ENCODE measurements at places on chromosomes 11 and 22.
A peak's percentile ranks its signal among the peaks of the same experiment; 100 is the strongest.

DNA sequence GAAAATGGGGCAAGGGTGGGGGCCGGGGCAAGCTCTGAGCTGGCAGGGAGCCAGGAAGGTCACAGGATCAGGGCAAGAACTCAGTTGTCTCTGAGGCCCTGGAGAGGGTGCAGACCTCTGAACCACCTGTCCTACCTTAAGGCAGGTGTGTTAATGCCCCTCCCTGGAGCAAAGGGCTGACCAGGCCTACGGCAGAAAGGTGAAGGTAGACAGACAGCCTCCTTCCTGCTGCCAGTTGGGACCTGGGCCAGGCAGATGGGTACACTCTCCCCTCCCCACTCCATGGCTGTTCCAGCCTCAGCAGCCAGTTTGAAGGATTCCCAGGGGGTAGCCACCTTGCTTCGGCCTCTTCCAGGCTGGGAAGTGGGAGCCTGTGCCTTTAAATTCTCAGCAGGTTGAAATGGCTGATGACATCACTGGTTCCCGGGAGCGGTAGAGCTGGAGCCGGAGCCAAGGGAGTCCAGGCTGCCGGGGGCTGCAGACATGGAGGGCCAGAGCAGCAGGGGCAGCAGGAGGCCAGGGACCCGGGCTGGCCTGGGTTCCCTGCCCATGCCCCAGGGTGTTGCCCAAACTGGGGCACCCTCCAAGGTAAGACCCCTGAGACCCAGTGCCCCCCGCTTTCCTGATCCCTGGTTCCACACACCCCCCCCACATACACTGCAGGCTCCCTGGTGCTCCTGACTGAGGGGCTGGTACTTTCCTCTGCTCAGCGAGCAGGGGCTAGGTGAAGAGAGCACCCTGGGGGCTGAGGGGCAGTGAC lies at the start of gene INPP5J:
Gene INPP5J, plus strand, starts transcription at position 435 of the 760 bp plus-strand sequence. Its CDS starts 49 bp downstream, at position 484.
- H3K27ac ChIP-seq, result peak within 1 kb of the TSS; percentile 93
- no peaks in the 10 kb centered on the region for H3K27me3 ChIP-seq
- peak within 1 kb of the TSS; percentile 56 for H3K4me3 ChIP-seq
- H3K36me3 ChIP-seq, result no peaks in the 10 kb centered on the region
- H3K4me1 ChIP-seq, result peaks cover 45% of the 10 kb centered on the region

GRCh38 chr11:64743591-64744543 lies at the start of gene RASGRP2:
RASGRP2 (minus strand) TSS chr11:64744142; CDS start chr11:64742866, 1,276 bp downstream.
- H3K4me3 ChIP-seq, result peak within 1 kb of the TSS; percentile 40
- H3K4me1 ChIP-seq, result peaks cover 54% of the 10 kb centered on the region
- peak within 1 kb of the TSS; percentile 83 for H3K27ac ChIP-seq
- no peaks in the 10 kb centered on the region for H3K36me3 ChIP-seq
- DNase-seq, result peak; percentile 56

GRCh38 chr11:74319139-74319816 lies 7.8 kb upstream of the P4HA3 start:
- no peak overlapping the region for H3K4me3 ChIP-seq
- no peak overlapping the region for H3K27ac ChIP-seq
- DNase-seq, result no peak
- H3K27me3 ChIP-seq, result no peaks in the 10 kb centered on the region
- no peaks in the 10 kb centered on the region for H3K36me3 ChIP-seq

DNA sequence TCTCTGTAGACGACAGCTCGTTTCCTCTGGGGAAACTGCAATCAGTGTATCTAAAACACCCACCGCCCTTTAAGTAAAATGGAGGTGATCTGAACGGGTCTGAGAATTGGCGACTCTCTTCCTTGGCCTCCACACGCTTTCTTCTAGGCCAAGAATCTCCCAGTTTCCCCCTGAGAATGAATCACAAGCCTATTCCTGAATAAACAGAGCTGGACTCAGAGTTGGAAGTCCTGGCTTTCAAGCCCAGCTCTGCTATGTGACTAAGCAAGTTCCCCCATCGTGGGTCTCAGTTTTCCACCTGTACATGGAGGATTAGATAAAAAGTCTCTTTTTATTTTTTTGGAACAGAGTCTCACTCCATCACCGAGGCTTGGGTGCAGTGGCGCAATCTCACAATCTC lies 200.4 kb downstream of the MN1 start:
- H3K27ac ChIP-seq, result no peak overlapping the region
- H3K4me3 ChIP-seq, result no peak overlapping the region
- no peak for DNase-seq
- H3K27me3 ChIP-seq, result no peaks in the 10 kb centered on the region

DNA sequence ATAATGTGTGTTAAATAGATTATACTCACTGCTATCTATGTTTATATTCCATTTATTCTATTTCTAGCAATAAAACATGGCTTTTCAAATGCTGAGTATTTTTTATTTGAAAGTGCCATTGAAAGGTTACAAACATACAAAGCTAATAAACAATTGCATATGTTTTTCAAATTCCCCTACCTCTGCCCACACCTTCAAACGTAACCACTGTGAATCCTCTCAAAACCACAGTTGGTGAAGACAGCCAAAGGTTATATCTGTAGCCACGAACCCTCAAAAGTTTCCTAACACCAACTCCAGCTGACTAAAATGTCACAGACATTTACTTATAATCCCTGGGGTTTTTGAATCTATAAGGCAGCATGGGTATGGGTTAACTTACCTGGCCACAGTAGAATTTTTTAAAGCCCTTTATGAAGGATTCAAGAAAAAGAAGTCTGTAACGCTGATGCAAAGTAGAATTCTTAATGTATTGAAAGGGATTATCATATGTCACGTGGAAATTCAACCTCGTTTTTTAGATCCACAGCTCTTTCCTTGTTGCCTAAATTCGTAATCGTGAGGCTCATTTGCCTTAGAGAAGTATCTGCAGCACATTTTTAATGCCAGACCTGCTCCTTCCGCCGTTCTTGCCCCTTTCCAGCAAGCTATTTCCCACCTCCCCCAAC lies 122.5 kb upstream of the ZC3H12C start:
- DNase-seq, result no peak
- no peaks in the 10 kb centered on the region for H3K27me3 ChIP-seq
- no peak overlapping the region for H3K27ac ChIP-seq
- no peak overlapping the region for H3K4me3 ChIP-seq
- H3K36me3 ChIP-seq, result no peaks in the 10 kb centered on the region

GRCh38 chr11:132008226-132008625 lies 637.8 kb downstream of the NTM start:
- H3K4me3 ChIP-seq, result no peak overlapping the region
- H3K4me1 ChIP-seq, result no peaks in the 10 kb centered on the region
- H3K27me3 ChIP-seq, result no peaks in the 10 kb centered on the region

DNA sequence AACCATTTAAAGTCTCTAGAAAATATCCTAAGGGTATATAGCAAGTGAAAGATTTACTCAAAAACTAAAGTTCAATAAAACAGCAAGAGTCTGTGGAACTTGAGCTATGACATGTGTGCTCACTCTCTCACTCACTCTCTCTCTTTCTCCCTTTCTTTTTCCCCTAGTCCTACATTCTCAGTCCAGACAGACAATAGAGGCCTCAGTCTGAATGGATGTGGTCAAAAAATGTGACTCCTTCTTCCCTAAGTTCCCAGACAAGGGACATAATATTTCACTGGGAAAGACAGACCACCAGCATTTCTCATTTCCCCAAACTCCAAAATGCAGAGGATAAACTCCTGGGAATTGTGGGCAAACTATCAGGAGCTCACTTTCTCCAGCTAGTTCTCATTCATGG lies 17.6 kb upstream of the APLNR start:
- no peak overlapping the region for H3K27ac ChIP-seq
- no peak for DNase-seq
- no peaks in the 10 kb centered on the region for H3K36me3 ChIP-seq
- H3K27me3 ChIP-seq, result no peaks in the 10 kb centered on the region
- H3K4me3 ChIP-seq, result no peak overlapping the region

DNA sequence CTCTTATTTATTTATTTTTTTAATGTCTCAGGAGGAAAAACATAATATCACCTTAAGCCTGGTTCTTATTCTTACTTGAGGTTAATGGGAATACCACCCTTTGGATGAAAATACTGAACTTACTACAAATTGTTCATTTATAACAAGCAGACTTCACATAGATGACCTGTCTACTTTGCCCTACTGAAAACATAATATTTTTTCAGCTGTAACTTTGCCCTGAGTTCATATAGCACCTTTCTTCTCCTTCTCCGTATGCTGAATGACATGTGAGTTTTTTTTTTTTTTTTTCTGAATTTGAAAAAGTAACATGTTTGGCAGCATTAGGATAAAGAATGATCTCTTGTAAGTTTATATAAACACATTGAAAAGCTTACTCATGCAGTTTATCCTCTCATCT lies 186.8 kb downstream of the TMEM135 start:
- no peak overlapping the region for H3K4me3 ChIP-seq
- peaks cover 3% of the 10 kb centered on the region for H3K4me1 ChIP-seq
- DNase-seq, result no peak
- no peaks in the 10 kb centered on the region for H3K36me3 ChIP-seq

DNA sequence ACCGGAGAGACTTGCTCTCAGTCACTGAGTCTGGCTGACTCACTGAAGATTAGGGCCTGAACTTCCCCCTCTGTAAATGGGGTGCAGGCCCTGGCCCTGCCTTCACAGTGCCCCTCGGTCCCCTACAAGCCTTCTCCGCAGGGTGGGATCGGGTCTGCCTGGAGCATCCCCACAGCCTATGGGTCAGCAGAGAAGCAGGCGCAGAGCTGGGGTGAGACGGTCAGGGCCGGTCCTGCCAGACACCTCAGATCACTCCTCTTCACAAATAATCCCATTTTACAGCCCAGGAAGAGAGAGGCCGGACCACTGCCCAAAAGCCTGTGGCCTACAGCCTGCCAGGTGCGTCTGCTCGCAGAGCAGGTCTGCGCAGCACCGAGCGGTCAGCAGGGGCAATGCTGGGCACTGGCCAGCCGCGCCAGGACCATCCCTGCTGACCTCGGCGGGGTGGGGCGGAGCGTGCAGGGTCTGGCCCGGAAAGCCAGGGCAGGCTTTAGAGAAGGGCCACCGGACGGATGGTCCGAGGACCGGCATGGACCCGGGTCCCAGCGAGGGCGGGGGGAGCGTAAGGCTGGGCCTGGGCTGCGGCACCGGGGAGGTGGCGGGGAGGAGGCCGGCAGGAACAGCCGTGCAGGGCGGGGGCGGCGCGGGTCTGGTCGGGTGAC lies 522 bp upstream of the SEPTIN5 start:
- H3K27ac ChIP-seq, result no peak overlapping the region
- peak; percentile 37 for DNase-seq
- no peak overlapping the region for H3K4me3 ChIP-seq
- H3K4me1 ChIP-seq, result peaks cover 15% of the 10 kb centered on the region
- no peaks in the 10 kb centered on the region for H3K27me3 ChIP-seq

- no peak overlapping the region for H3K4me3 ChIP-seq
- peak overlapping the region; percentile 16 for H3K27ac ChIP-seq
- peaks cover 26% of the 10 kb centered on the region for H3K4me1 ChIP-seq
- H3K36me3 ChIP-seq, result no peaks in the 10 kb centered on the region
- no peaks in the 10 kb centered on the region for H3K27me3 ChIP-seq
Measured at GRCh38 chr11:122215244-122215992, 99.4 kb upstream of the BLID start.

GRCh38 chr22:43313890-43314474 lies 29.2 kb downstream of the SCUBE1 start:
- H3K36me3 ChIP-seq, result no peaks in the 10 kb centered on the region
- no peaks in the 10 kb centered on the region for H3K27me3 ChIP-seq
- peak overlapping the region; percentile 15 for H3K27ac ChIP-seq
- DNase-seq, result peak; percentile 26
- H3K4me1 ChIP-seq, result peaks cover 10% of the 10 kb centered on the region
- no peak overlapping the region for H3K4me3 ChIP-seq

- H3K4me1 ChIP-seq, result peaks cover 42% of the 10 kb centered on the region
- DNase-seq, result no peak
- no peaks in the 10 kb centered on the region for H3K27me3 ChIP-seq
- no peak overlapping the region for H3K4me3 ChIP-seq
Measured at GRCh38 chr11:122162095-122162494, 46.1 kb upstream of the BLID start.

DNA sequence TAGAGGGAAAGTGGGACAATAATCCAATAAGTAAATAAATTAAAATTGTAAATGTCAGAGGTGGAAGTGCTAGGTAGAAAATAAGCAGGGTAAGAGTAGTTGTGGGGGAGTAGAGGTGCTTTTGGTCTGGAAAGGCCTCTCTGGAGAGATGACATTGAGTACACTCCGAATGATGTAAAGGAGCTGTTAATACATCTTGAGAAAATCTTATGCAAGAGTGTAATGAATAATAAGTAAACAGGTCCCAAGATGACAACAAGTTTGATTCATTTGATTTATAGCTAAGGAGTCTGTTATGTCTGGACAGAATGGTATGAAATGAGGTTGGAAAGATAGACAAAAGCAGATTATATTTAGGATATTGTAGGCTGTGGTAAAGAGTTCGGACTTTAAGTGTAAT lies 87.5 kb downstream of the TMEM135 start:
- H3K4me3 ChIP-seq, result no peak overlapping the region
- no peak overlapping the region for H3K27ac ChIP-seq
- no peaks in the 10 kb centered on the region for H3K36me3 ChIP-seq
- H3K27me3 ChIP-seq, result no peaks in the 10 kb centered on the region
- DNase-seq, result no peak

- no peak overlapping the region for H3K4me3 ChIP-seq
- no peak for DNase-seq
- no peaks in the 10 kb centered on the region for H3K36me3 ChIP-seq
- H3K4me1 ChIP-seq, result no peaks in the 10 kb centered on the region
Measured at GRCh38 chr11:117997823-117998579, 11.8 kb downstream of the IL10RA start.

- DNase-seq, result no peak
- H3K36me3 ChIP-seq, result no peaks in the 10 kb centered on the region
- peaks cover 4% of the 10 kb centered on the region for H3K4me1 ChIP-seq
Measured at GRCh38 chr11:4830346-4830745, 9.2 kb downstream of the OR51F2 start.

Data from thyroid gland (tissue), 4 donors.